Umbilical cord (tissue), 2 donors: ENCODE measurements at places on chromosomes 3 and 15. TPM values are rescaled to one million over a fixed set of nuclear protein-coding genes. Genes with fewer than 3 reads are reported as not detected.

- DNase-seq = no peak
These were observed 21.8 kb upstream of the IL1RAP start for GRCh38 chr3:190492129-190492528.

DNA sequence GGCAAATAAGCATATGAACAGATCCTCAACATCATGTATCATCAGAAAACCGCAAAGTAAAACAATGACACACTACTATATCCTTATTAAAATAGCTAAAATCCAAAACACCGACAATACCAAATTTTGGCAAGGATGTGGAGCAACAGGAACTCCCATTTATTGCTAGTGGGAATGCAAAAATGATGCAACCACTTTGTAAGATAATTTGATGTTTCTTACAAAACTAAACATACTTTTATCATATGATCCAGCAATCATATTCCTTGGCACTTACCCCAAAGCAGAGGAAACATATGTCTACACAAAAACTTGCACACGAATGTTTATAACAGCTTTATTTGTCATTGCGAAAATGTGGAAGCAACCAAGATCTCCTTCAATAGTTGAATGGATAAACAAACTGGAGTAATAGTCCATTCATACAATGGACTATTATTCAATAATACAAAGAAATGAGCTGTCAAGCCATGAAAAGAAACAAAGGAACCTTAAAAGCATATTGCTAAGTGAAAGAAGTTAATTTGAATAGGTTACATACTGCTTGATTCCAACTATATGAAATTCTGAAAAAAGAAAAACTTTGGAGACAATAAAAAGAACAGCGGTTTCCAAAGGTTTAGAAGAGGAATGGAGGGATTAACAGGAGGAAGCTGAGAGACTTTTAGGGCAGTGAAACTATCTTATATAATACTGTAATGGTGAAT, 172.0 kb downstream of the VPS13C start:
- no peak for DNase-seq

GRCh38 chr15:60708684-60709083, 229.7 kb upstream of the ICE2 start:
- DNase-seq = no peak

DNA sequence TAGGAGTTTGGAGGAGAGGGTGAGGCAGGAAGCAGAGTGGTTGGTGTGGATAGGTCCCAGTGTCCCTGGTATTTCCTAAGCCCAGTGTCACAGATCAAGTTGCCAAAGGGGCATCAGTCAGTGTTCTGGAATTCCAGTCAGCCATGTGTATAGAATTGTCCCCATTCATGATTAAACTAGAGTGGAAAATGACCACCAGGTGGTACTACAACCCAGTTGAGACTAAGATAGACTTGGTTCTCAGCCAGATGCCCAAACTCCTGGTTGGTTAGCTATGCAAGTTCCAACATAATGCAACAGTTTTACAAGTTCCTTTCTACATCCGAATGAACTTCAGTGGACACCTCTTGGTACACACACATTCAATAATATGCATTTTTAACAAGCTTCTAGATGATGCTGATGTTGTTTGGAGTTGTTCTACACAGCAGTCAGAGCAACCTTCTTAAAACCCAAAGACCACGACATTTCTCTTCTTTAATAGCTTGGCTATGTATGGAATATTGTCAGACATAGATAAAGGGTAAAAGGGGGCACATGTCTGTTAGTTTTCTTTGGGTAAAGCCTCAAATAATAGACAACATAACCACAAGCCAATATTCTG, 8.4 kb upstream of the ATR start:
- peak; percentile 72 for DNase-seq

DNA sequence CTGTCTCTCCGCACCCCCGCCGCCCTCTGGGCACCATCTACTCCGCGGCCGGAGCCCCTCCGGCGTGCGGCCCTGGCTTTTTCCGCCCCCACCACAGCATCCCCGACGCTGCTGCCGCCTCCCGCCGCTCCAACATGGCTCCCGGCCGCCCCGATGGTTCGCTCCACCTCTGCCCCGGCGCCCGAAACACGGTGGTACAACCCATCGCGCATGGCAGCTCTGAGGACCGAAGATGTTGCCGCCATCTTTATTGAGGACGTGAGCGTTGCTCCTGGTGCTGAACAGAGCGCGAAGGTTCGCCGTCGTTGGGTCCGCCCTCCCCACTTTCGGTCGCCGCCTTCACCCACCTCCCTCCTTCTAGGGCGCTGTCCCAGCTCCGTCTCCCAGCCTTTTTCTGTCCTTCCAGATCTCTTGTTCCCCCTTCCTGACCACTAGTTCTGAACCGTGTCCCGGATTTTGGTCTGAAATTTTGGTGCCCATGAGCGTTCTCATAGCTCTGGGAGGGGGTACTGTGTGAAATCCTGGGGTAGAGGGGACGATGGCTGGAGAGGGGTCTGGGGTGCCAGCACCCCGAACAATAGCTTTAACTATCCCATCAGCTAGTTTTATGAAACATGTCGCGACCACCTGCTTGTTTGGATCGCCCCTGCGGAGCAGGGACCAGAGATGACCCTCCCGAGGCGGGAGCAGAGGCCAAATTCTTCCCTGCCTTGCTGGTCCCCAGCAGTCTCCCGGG, at the start of gene CELSR3:
Gene CELSR3, minus strand, starts transcription at position 134 of the 736 bp plus-strand sequence. CDS start 252 bp downstream, outside the sequence.
- DNase-seq = peak; percentile 90

DNA sequence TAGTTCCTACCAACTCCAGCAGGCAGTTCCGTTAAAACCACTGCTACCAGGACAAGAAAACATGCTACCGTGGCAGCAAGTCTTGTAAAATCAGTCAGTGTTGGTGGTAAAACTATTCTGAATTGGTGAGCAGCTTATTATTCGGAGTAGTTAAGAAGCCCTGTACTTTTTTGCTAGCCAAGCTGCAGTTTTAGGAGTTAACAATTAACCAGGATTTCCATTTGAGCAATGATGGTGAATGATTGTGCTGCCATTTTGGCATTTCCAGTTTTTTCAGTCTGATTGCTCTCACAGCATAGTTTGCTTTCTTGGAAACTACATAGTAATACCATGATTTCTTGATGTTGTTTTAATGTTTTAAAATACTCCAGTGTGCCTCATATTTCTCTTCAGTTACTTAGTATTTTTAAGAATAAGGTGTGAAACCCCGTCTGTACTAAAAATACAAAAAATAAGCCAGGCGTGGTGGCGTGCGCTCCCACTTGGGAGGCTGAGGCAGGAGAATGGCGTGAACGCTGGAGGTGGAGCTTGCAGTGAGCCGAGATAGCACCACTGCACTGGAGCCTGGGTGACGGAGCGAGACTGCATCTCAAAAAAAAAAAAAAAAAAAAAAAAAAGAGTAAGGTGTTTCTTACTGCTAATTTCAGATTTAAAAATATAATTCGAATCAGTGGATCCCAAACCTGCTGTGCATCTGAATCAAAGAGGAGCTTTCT, 43.8 kb upstream of the SCAANT1 start:
- no peak for DNase-seq

DNA sequence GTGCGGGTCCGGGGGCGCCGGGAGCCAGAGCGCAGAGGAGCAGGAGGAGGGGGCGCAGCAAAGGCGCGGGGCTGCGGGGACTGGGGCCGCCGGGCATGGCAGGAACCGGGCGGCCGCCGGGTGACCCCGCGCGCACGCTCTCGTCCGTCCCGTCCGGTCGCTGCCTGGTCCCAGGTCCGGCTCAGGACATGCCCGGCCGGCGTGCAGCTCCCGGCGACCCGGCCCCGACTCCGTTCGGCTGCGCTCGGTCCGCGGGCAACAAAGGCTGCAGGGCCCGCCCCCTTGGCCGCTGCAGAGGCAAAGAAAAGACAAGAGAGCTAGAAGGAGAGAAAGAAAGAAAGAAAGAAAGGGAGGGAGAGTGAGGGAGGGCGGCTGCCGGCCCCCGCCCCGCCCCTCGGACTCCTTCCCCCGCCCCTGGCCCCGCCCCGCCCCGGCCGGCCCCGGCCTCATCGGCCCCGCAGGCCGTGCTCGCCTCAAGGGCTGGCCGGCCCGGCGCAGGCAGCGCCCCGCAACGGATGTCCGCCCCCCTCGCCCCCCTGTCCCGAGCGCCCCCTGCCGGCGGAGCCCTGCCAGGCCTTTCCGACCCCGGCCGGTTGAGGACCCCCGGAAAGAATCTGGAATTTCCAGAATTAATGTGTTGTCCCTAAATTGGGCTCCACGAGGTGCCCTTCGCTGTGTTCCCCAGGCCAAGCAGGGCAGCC, at the start of gene ADAMTS7:
Gene ADAMTS7, minus strand, starts transcription at position 341 of the 701 bp plus-strand sequence. Its CDS starts 244 bp downstream, at position 97.
- DNase-seq = peak; percentile 54

DNA sequence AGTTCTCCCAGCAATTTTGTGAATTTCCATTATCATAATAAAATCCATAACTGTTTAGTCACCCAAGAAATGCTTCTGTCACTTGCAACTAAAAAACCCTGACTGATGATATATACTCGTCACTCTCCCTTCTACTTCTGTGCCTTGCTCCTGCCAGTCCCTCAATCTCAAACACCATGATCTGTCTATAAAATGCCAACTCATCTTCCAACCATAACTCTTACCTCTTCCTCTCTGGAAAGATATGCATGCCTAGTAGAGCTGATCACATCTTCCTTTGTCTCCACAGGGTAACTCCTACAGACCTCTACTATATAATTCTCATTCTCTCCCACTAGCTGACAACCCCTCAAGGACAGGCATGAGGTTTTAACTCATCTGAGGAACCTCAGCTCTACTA, 5.2 kb upstream of the VEPH1 start:
- DNase-seq = no peak

DNA sequence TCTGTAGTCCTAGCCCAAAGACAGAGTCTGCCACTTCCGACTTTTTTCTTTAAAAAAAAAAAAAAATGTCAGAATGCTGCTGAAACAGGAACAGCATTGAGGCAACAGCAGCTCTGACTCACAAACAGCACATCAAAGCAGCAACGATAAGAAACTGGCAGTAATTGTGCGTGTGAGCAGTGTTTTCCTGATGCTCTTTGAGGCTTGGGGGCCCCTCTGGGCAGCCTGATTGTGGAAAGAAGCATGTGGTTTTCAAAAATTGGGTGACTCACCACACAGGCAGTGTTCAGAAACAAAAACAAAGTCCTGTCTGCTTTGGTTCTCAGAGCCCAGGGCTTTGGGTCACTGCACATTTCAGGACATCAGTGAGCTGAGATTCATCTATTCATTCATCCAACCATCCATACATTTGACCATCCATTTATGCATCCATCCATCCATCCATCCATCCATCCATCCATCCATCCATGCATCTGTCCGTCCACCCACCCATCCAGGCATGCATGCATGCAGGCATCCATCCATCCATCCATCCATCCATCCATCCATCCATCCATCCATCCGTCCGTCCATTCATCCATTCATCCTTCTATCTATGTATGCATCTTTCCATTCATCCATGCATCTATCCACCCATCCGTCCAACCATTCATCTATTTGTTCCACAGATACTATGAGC, 308.4 kb downstream of the RPLP1 start:
- DNase-seq = peak; percentile 98

- DNase-seq = no peak
These were observed 39.1 kb downstream of the SYNM start for GRCh38 chr15:99143655-99144610.

- peak; percentile 63 for DNase-seq
These were observed 3.9 kb upstream of the PLCH1 start for GRCh38 chr3:155748611-155749365.

DNA sequence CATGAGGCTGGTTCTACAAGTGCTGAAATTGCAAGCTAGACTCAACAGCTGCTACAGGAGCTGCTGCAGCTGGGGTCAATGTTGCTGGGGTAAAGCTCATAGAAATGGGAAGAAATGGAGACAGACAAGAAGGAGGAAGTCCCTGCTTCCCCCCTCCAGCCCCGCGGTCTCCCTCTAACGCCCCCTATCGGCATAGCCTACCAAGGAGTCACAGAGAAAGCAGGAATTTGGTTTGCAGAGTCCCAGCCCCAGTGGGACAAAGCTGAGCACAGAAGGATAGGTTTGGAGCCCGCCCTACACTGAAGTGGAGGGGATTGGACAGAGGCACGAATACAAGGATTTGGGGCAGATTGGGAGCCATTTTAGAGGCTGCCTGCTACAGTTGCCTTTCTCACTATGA, 176.9 kb upstream of the ANKRD28 start:
- no peak for DNase-seq

DNA sequence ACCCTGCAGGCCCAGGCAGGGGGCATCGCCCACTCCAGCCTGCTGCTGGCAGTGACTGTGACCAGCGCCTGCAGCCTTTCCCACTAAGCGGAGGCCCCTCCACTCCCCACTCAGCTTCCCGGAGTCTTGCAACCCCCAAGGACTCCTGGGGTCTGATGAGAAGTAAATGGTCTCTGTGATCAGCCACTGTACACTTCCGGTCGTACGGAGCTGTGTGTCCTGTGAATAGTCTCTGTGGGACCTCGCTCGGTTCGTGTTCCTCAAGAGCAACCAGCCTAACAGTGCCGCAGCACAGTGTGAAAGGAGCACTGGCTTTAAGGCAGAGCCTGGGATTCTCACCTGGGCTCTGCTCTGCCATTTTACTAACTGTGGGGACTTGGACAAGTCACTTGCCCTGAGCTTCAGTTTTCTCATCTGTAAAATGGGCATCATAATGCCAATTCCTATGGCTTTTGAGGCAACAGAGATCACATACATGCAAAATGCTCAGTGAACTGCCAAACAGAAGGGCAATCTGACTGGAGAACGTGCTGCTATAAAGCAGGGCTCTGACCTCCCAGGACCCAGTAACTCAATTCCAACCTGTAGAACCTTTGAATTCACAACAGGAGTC, 26.7 kb downstream of the TMEM43 start:
- no peak for DNase-seq

DNA sequence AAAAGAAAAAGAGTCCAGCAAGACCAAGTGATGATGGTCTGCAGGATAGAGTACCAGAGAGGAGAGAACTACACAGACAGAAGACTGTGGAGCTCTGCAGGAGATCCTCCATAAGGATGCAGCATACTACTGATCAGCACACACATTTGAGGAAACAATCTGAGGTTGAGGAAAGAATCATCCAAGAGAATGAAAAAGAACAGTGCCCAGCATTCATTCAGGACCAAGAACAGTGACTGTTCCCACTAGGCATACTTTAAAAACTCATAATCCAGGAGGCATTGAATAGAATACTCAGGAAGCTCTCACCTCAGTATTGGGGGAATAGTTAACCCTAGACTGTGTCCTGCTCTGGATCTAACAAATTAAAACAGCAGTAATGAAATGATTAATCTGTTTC, 54.9 kb downstream of the THSD4 start:
- DNase-seq = no peak

- DNase-seq = no peak
These were observed 88.8 kb upstream of the P3H2 start for GRCh38 chr3:190209533-190209932.

DNA sequence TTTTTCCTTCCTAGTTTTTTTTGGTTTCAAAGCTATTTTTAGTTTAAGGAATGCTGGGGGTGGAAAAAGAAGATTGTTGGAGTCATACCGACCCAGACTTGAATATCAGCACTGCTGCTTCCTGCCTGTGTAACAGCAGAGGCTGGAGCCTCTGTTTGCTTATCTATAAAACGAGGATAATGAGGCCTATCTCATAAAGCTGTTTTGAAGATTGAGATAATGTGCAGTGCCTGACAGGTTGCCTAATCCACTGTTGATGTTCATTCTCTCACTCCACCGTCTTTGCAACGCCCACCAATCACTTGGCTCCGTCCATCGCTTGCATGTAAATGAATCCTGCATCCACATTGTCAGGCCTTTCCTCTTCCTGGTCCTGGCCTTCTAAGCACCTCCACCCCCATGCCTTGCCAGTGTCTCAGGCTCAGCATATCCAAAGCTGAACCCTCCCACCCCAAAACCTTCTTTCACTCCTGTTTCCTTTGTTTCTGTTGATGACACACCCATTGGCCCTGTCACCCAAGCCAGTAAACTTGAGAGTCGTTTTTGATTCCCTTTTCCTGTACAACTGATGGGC, 94.9 kb downstream of the MEX3B start:
- DNase-seq = peak; percentile 31

NRG4 gene
- 3.6 TPM for total RNA-seq

ADCY5 gene
- total RNA-seq = 48.2 TPM

CEMIP gene
- total RNA-seq = 2.4 TPM
